ENCODE measurements at places on chromosomes 3 and 15.

GRCh38 chr15:75928680-75929608 lies 25.3 kb downstream of the FBXO22 start:
- no peak for DNase-seq

DNA sequence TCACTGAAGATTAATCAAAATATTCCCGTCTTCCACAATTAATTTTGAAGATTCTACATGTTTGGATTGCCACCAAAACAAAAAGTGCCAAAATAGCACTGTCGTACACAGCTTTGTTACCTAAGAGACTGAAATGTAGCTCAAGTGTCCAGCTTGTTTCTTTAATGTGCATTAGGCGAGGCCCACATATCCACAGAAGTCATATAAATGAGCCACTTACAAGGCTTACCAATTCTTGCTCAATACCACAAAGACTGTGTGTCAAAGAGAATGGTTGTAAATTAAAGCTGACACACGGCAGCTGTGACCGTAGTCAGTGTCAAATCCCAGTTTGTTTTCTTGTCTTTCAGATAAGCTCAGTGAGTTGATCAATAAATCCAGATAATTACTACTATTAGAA lies 639.4 kb upstream of the TBL1XR1 start:
- DNase-seq: no peak

DNA sequence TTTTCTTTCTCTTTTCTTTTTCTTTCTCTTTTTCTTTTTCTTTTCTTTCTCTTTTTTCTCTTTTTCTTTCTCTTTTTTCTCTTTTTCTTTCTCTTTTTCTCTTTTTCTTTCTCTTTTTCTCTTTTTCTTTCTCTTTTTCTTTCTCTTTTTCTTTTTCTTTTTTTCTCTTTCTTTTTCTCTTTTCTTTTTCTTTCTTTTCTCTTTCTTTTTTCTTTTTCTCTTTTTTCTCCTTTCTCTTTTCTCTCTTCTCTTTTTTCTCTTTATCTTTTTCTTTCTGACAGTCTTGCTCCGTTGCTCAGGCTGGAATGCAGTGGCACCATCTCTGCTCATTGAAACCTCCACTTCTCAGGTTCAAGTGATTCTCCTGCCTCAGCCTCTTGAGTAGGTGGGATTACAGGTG lies 335.7 kb downstream of the SQOR start:
- no peak for DNase-seq

GRCh38 chr3:160060409-160061027 lies 71.9 kb downstream of the IL12A start:
- DNase-seq: no peak

GRCh38 chr15:70643783-70644125 lies 119.6 kb downstream of the UACA start:
- DNase-seq: no peak
